ENCODE measurements at places on chromosomes 13 and 19.

DNA sequence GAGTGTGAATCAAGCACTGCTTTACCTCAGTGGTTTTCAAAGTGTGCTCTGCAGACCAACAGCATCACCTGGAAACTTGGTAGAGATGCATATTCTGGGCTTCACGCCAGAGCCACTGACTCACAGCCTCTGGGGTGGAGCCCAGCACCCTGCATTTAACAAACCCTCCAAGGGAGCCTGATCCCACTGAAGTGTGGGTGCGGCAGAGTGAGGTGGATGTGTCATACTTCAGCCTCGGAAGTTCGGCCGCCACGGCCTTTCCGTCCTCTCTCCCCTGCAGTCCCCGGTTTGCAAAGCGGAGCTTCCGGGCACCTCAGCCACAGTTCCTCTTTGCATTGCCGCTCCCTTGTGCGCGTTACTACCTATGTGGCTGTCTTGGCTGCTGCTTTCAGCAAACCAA is 33.3 kb upstream of the MICU2 start:
- peaks cover 30% of the 10 kb centered on the region for H3K4me1 ChIP-seq
- H3K4me3 ChIP-seq: no peak overlapping the region
- DNase-seq: peak; percentile 94
- no peaks in the 10 kb centered on the region for H3K27me3 ChIP-seq
- no peaks in the 10 kb centered on the region for H3K36me3 ChIP-seq

DNA sequence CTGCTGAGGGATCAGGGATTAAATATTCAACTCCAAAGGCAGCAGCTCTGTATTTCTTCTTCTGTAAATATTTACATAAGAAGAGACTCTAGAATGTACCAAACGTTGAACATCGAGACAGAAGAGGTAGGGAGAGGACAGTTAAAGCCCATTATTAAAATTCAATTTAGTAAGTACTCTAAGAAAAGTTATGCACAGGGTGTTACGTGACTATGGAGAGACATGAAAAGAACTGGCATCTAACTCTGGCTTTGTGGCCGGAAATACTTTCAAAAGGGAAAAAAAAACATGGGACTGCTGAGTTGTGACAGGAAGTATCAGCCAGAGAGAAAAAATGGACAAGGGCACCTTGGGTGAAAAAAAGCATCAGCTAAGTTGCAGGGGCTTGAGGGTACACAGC is 36.7 kb downstream of the LNX2 start:
- no peak for DNase-seq
- H3K27me3 ChIP-seq: no peaks in the 10 kb centered on the region
- H3K36me3 ChIP-seq: peaks cover 29% of the 10 kb centered on the region
- no peak overlapping the region for H3K27ac ChIP-seq
- H3K4me1 ChIP-seq: peaks cover 15% of the 10 kb centered on the region

- no peak overlapping the region for H3K4me3 ChIP-seq
- no peaks in the 10 kb centered on the region for H3K4me1 ChIP-seq
- no peaks in the 10 kb centered on the region for H3K36me3 ChIP-seq
- no peaks in the 10 kb centered on the region for H3K27me3 ChIP-seq
Observed at GRCh38 chr13:45602183-45603170, 13.1 kb downstream of the ERICH6B start.

GRCh38 chr13:110132225-110132982 is 174.6 kb downstream of the COL4A1 start:
- H3K27ac ChIP-seq: no peak overlapping the region
- H3K4me3 ChIP-seq: no peak overlapping the region
- DNase-seq: no peak
- peaks cover 13% of the 10 kb centered on the region for H3K4me1 ChIP-seq
- H3K27me3 ChIP-seq: no peaks in the 10 kb centered on the region
- no peaks in the 10 kb centered on the region for H3K36me3 ChIP-seq

DNA sequence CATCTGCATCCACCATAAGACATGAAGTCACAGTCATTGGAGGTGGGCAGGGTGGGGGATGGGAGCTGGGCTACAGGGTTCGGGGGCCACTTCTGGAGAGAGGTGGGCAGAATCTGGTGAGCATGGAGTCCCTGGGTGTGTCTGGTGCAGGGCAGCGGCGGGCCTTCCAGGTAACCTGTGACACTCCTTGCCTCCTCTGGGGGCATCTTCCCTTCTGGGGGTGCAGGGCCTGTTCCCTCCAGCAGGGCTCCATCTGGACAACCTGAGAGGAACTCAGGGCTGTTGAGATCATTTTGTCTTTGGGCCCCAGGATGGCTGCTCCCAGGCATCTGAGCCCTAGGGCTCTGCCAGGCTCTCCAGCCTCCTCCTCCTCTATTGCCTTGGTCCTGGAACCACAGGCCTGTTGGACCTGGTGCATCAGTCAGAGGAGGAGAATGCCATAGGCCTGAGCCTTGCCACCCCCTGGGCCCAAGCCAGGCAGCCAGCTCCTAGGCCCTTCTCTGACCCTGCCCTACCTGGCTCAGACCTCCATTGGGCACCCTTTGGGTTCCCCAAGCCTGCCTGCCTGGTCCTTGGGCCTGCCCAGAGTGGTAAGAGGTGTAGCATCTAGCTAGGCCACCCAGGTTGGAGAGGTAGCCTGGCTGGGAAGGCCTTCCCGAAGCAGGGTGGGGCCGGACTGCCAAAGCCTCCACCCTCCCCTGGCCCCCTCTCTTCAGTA is 13.4 kb downstream of the LYL1 start:
- H3K36me3 ChIP-seq: no peaks in the 10 kb centered on the region
- peak; percentile 48 for DNase-seq

DNA sequence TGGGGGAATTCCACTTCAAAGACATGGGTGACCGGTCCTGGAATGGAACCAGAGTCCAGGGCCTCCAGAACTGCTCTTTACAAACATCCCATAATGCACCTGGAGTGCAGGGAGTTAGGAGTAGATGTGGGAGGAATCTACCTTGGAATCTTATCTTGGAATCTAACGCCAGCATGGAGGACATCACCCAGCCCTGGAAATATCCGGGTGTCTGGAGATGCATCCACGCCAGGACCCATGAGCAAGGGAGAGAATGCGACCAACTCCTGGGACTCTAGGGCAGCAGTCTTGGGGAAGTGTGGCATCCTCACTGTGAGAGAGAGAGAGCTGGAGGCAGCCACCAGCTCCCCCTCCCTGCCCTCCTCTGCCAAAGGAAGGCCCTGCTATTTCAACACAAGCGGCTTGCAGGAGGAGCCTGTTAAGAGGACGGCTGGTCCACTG is 211.8 kb downstream of the UQCRFS1 start:
- H3K4me3 ChIP-seq: no peak overlapping the region
- H3K27me3 ChIP-seq: no peaks in the 10 kb centered on the region
- DNase-seq: peak; percentile 10
- no peaks in the 10 kb centered on the region for H3K4me1 ChIP-seq
- H3K27ac ChIP-seq: no peak overlapping the region

- DNase-seq: peak; percentile 21
- H3K4me3 ChIP-seq: no peak overlapping the region
- H3K27me3 ChIP-seq: no peaks in the 10 kb centered on the region
- H3K36me3 ChIP-seq: no peaks in the 10 kb centered on the region
Observed at GRCh38 chr19:33443638-33444561, 70.4 kb downstream of the CEBPG start.

DNA sequence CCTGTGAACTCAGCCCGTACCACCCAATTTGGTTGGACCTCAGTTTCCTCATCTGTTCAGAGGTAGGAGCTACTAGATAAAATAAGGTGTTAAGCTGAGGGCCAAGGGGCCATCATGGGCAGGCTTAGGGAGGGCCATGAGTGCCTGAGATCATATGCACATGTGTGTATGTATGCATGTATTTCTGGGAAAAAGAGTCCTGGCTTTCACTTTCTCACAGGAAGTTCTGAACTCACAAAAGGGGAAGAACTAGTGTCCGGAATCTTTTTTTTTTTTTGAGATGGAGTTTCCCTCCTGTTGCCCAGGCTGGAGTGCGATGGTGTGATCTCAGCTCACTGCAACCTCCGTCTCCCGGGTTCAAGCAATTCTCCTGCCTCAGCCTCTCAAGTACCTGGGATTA is 18.9 kb downstream of the TGFB1 start:
- no peaks in the 10 kb centered on the region for H3K4me1 ChIP-seq
- no peak for DNase-seq
- no peak overlapping the region for H3K27ac ChIP-seq
- H3K36me3 ChIP-seq: peaks cover 78% of the 10 kb centered on the region
- no peak overlapping the region for H3K4me3 ChIP-seq

DNA sequence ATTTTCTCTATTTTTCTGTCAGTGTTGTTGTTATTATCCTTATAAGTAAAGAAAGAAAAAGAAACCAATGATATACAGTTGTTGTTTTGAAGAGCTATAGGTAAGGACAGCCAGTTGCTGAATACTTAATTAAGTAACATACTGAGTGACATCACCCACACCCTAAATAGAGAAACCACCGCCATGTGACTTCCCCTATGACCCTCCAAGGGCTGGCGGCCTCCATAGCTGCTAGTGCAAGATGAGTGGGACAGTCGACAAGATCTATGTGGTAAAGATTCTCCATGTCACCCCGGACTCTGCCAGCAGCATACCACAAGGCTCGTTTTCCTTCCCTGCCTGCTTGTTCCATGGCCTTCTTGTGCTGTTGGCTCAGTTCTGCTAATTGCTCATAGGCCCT is 221.1 kb downstream of the DNAJC15 start:
- H3K36me3 ChIP-seq: no peaks in the 10 kb centered on the region
- no peak for DNase-seq
- peaks cover 21% of the 10 kb centered on the region for H3K4me1 ChIP-seq
- H3K27ac ChIP-seq: peak overlapping the region; percentile 77
- H3K4me3 ChIP-seq: no peak overlapping the region
- no peaks in the 10 kb centered on the region for H3K27me3 ChIP-seq

All from RWPE2 (cell line).